Frontal cortex (tissue), 4 donors: ENCODE measurements at places on chromosomes 4 and X.

DNA sequence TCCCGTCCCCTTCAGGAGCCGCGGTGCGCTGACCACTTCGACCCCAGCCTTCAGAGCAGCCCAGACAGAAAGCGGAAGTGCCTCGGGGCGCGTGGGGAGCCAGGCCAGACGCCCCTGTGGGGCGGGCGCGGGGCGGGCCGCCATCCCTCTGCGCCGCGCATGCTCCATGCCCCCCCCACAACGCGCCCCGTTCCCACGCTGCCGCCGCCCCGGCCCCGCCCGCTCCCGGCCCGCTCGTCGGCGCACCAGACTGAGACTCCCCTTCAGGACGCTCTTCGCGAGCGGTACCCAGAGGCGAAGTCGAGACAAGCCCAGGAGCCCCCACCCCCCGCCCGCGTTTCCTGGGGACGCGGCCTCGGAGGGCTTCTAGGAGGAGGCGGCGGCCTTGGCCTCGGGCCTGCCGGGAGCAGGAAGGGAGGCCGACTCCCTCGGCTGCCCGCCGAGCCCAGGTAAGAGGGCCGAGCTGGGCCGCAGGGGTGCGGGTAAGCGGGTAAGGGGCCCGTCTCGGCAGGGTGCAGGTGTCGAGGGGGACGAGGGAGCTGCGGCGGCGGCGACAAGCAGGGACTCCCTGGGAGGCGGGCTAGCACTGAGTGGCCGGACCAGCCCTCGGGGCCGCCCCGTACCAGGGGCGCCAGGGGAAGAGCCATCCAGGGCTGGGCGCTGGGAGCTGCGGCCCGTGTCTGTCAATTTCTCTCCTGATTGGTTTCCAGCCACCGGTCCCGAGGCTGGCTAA lies at the start of gene ZFP92:
Gene ZFP92 (plus strand): TSS at position 218 of the 733 bp plus-strand sequence. CDS start 6,851 bp downstream, outside the sequence.
- peak; percentile 56 for DNase-seq

GRCh38 chr4:1247864-1248244 lies 1.1 kb downstream of the CTBP1 start:
- DNase-seq, result no peak

GRCh38 chr4:126715681-126716080 lies 917.1 kb upstream of the INTU start:
- no peak for DNase-seq

DNA sequence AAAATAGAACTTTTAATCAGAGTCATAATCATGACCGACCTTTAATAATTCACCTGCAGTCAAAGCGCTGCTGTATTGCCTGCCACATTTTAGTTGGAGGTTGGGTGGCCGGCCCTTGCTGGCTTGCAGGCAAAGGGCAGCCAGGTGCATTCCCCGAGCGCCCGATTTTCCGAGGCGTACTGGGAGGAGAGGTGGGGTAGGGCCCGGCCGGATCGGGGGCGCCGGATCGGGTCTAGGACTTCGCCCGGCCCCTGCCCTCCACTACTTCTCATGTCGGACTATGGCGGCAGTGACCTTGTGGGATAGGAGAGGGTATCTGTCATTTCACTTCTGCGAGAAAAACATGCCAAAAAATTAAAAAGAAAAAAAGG lies 2.5 kb upstream of the RS1 start:
- no peak for DNase-seq

DNA sequence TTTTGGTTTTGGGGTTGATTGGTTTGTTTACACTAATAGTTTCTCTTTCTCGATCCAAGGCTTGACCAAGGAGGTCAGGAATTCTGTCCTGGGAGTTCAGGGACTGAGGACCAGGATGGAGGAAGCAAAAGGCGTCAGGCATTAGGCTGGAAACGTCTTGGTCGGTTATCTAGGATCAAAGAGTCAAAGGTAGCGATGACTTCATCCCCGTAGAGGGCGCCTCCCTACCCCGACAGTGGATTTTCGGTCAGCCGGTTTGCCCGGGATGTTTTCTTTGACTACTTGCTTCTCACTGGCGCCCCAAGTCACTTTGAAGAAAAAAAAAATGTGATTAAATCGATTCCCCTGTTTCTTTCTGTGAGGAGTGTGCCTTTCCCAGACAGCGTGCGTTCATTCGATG lies 980 bp upstream of the FHDC1 start:
- DNase-seq, result no peak

DNA sequence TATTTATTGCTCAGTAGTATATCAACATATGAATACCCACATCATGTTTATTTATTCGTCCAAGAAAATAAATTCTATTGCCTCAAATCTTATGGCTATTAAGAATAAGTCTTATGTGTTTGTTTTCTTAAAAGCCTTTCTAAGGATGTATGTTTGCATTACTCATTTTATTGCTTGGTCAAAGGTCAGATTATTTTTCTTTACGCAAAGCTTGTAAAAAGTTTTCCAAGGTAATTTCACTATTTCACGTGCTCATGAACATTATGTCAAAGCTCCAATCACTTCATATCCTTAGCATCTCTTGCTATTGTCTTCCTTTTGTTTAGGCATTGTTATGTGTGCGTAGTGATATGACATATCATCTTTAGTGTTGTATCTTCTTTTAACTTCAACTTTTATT lies 258.5 kb upstream of the FSTL5 start:
- no peak for DNase-seq

- DNase-seq, result no peak
Observed at GRCh38 chr4:122331195-122331594, 47.6 kb upstream of the ADAD1 start.

- DNase-seq, result no peak
Observed at GRCh38 chr4:153765894-153766293, 6.1 kb upstream of the RNF175 start.

DNA sequence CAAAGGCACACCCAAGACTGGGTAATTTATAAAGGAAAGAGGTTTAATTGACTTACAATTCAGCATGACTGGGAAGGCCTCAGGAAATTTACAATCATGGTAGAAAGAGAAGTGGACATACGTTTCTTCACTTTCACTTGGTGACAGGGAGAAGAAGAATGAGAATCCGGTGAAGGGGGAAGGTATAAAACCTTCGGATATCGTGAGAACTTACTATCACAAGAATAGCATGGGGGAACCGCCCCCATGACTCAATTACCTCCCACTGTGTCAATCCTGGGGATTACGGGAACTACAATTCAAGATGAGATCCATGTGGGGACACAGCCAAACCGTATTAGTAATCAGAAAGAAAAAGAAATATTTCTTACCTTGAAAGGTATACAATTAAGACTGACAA lies 782.9 kb upstream of the HS3ST1 start:
- DNase-seq, result no peak

DNA sequence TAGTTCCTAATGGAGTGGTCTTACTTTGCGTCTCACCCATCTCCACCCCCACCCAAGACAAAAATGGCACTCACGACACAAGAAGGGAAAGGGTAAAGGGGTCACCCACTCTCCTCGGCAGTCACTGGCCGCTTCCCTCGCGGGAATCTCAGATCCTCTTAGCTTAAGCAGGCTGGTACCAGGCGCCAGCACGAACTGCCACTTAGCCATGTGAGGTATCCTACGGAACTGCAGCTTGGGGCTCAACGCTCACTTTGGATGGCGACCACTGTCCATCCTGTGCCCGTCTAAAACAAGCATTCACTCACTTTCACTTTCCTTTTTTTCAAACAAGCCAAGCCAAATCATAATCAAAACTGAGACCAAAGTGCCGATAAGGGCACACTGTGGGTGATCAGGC lies 14.6 kb upstream of the MAGIX start:
- DNase-seq, result no peak

DNA sequence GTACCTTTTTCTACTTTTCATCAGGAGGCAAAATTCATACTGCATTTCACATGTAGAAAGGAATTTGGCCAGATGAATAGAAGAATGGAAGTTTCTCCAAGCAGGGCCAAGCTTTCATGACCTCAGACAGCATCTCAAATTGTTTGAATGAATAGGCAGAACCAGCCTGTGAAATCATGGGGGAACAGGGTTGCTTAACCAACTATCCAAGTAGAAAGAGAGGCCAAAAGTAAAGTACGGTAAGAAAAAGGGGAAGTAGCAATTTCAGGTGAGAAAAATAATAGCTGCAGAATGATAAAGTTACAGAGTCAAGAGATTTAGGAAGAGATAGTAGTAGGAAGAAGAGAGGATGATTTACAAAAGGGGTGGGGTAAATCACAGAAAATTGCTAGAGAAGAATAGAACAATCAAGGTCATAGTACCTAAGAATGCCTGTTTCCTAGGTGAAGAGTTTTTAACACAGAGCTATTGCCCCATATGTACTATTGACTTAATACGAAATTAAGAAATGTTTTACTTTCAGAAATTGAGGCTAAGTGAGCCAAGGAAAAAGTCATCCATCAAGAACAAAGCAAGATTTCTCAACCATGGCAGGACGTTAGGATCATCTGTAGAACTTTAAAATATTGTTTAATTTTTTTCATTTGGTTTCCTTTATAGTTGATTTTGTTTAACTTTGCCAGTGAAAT lies 177.1 kb upstream of the TET2 start:
- no peak for DNase-seq

GRCh38 chr4:19455196-19455595 lies 796.5 kb upstream of the SLIT2 start:
- DNase-seq, result no peak

DNA sequence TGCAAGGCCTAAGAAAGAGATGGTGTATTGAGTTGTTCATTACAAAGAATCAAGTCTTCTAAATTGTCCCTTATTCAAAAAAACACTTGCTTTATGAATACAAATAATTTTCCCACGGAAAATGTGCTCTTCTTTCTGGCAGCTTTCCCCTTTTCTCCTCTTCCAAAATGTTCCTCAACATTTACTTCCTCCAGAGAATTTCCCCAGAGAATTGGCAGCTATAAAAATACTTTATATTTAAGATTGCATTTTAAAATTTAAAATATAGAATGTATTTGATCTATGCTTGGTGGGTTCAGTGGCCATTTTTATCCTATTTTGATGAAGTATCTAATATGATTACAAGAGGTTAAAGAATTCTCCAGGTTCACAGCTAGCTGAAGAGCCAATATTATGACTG lies 521.0 kb downstream of the IQCM start:
- no peak for DNase-seq

DNA sequence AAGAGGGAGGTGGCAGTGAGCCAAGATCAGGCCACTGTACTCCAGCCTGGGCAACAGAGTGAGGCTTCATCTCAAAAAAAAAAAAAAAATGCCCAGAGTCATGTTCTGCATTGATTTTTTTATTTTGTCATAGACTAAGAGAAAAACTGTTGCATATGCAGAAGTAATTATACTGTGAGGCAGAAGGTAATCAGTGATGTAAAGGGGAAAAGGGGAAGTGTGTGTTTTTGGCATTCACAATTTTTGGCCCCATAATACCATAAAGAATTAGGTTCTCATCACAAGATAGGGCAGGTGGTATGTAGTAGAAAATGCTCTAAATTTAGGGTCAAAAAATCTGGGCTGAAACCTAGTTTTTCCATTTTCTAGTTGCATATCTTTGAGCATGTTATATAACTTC lies 47.3 kb upstream of the GAB1 start:
- no peak for DNase-seq

- DNase-seq, result no peak
Observed at GRCh38 chr4:8771258-8771590, 100.4 kb downstream of the HMX1 start.

- DNase-seq, result no peak
Observed at GRCh38 chr4:113122066-113122465, 72.6 kb downstream of the ANK2 start.

DNA sequence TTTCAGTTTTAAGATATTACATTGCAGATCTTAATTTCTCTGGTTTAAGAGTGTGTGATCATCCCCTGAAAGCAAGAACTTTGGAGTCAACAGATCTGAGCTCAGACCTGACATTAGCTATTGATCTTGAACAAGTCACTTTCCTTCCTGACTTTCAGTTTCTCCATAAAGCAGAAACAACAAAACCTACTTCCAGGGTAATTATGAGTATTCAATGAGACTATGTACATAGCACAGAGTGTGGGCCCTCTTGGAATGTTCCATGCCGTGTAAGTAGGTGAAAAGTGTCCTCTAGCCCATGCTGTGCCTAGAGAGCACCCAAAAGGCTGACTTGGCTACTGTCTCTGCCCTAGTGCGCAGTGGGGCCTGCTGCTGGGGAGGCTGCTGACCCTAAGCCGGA lies 188.0 kb upstream of the RPL34 start:
- no peak for DNase-seq

- no peak for DNase-seq
Observed at GRCh38 chrX:77427611-77428010, 19.6 kb upstream of the FGF16 start.

DNA sequence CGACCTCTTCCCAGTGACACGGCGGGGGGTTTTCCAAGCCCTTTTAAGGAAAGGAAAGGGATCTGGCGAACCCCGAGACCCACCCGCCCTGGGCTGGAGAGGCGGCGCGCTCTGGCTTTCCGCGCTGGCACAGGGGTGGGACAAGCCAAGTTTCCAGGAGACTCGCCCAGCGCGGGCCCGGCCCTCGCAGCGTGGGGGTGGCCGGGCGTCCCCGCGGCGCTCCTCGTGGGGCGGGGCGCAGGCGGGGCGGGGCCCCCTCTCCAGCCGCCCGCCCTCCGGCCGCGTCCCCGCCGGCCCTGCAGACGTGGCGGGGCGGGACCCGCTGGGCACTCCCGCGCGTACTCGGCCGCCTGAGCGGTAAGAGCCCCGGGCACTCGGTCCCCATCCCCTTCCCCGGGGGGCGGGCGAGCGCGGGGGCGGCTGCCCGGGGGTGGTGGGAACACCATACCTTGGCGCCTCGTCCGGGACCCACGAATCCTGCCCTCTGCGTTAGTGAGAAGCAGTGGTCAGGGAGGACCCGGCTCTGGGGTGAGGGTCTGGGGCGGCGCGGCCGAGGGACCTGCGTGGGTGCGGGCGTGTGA lies at the start of gene FAM114A1:
Gene FAM114A1 (plus strand): TSS at position 329 of the 581 bp plus-strand sequence. CDS start 10,273 bp downstream, outside the sequence.
- peak; percentile 87 for DNase-seq

DNA sequence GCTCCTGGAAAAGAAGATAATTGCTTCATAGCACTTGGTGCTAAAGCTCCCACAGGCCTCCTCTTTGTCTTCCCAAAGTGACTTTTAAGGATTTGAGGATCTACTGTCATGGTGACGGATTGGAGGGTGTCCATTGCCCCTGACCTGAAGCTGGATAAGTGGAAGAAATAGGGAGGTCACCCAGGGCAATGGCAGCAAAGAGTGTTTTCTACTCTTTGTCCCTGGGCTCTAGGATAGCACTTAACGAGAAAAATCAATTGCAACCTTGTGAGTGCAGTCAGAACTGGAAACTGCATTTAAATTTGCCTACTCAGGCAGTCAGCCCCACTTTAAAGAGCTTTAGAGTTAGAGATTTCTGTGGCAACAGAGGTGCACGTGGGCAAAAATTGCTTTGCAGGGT lies 43.7 kb upstream of the XK start:
- DNase-seq, result no peak

DNA sequence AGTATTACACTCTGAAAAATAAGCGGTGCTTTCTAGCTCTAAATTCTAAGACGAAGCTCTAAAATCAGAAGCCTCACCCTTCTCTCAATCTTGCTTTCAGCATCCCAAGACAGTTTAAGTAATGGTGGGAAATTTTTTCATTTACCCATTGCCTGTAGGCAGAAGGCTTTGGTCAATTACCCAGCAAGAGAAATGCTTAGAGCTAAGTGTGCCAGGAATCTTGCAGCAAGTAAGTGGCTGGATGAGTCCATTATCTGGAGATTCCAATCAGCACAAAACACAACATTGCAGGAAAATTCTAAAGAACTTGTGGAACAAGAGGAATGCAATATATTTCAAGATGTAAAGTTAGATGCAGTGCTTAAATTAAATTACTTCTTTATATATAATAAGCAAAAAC lies 28.4 kb downstream of the USP26 start:
- DNase-seq, result no peak

- DNase-seq, result no peak
Observed at GRCh38 chrX:118698516-118699170, 28.8 kb upstream of the IL13RA1 start.
